T-helper 1 cell (primary cell): ENCODE measurements at places on chromosomes 2 and 18.

- DNase-seq: no peak
Observed at GRCh38 chr2:134468164-134468563, 214.3 kb downstream of the MGAT5 start.

DNA sequence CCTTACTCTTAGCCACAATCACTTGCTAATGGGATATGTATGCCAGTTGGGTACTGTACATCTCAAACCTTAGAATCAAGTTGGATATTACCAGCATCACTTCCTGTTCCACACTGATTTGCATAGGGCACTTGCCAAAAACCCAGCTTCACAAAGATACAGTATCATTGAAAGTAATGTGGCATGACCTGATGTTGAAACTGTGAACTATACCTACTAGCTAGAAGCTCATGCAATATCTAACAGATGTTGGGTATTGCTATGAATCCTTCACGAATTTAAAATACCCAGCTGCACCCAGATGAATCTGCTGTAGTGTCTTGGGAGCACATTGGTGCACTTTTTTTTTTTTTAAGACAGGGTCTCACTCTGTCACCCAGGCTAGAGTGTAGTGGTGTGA lies 6.5 kb upstream of the STAMBP start:
- no peak for DNase-seq

GRCh38 chr2:26735883-26736588 lies 28.0 kb upstream of the SLC35F6 start:
- DNase-seq: no peak

GRCh38 chr2:11761259-11761658 lies 14.8 kb downstream of the LPIN1 start:
- no peak for DNase-seq

DNA sequence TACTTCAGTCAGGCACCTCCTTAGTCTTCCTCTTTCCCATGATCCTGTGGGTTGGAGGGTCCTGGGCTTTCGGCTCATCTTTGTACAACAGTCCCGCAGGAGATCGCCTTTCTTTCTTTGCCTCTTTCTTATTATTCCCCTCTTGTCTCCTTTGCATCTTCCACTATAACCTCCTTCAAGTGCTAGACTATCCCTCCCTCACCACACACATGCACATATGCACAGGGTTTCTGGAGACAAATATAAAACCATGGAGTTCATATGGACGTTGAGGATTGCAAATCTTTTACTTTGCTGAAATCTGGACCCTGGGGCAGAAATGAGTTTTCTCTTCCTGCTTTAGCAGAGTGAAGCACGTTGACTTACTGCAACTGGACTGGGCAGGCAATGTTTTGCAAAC lies 80.3 kb downstream of the TMEM17 start:
- no peak for DNase-seq
